ENCODE measurements at places on chromosomes 1 and 21.

DNA sequence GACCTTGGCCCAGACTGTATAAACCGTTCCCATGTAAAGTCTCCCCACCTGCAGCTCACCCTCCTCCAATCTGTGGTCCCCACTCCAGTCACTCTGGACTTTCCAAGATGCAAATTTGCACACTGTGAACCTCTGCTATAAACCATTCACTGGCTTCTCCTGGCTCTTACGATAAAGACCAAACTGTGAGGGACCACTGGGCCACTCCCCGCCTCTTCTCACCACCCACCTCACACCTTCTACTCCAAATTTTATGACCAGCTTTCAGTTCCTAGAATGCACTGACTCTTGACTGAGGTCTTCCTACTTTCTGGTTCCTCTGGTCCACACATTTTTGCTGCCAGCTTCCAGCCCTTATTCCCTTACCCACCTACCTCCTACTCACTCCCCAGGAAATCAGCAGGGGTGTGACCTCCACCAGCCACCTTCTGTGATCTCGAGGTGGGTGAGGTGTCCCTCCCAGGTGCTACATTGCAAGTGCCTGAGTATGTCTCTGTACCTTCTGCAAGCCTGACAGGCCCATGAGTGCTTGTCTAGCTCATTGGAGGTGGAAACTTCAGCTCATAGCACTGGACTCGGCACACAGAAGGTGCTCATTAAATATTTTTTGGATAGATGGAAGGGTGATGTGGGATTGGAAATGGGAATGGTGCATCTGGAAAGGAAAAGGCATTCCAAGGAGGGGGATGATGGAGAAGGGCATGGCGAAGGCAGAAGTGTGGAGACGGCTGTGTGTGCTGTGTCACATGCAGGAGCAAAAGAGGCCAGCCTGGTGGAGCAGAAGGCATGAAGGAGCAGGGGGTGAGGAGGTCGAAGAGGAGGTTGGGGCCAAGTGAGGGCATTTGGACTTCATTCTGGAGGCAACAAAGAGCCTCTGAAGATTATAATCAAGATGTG lies 15.6 kb upstream of the CSF1 start:
- no peak for DNase-seq

DNA sequence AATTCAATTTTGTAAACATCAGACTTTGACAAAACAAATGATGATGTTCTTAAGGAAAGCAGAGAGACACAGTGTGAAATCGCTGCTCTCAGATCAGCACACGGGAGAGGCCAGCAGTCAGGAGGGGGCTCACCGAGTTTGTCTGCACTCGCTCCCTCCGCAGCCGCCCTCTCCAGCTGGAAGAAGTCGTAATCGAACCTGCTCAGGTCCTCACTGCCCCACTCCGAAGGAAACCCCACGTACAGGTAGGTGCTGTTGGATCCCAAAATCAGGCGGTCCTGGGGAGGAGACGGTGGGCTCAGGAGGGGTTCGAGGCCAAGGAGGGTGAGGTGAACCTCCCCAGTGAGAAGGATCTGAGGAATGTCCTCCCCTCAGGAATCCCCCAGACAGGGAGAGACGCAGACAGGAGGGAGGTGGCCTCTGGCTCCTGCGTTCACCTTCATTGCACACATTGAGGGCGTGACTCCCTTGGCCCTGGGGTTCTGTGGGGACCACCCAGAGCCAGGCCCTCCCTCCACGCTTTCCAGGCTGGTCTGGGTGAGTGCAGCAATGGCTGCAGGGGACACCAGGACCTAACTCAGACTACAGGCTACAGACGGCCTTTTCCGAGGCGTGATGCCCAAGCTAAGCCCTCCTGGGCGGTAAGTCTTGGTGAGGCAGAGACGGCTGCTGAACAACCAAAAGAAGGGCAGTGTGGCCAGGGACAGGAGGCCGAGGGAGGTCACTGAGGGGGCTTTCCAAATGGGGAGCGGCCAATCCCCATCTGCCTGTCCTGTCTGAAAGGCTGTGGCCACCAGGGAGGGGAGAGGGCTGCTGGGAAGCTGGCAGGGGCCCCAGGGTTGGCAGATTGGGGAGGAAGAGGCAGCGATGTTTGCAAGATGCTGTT lies 65.5 kb downstream of the SCCPDH start:
- DNase-seq: no peak

DNA sequence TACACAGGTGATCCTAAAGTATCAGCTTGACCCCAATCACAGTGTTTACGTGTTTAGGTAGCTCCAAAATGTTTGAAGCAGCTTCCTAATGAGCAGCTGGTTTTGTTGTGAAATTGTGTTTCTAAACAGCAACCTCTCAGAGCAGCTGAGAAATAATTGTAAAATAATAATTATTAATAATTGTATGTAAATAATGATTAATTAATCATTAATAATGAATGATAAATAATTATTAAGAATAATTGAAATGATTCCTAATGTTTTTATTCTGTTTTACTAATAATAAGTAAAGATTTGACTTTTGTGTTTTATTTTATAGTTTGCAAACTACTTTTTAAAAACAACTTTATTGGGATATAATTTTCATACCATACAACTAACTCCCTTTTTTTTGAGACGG lies 182.2 kb downstream of the URB2 start:
- DNase-seq: no peak

DNA sequence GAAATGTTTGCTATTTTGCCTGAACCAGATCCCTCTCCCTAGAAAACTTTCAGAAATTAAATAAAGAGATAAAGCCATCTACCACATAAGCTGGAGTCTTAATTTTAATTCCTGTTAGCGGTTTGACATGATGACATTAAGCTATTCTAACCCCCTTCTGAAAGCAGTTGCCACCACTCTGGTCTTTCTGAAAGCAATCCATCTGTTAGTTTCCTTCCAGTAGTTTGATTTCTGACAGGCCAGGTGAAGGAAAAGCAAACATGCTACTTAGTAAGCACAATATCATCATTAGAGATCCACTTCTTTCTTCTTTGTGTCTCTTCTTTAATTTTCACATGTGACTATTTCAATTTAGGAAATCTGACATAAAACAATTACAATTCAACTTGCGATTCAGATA lies 39.9 kb downstream of the RGL1 start:
- no peak for DNase-seq

DNA sequence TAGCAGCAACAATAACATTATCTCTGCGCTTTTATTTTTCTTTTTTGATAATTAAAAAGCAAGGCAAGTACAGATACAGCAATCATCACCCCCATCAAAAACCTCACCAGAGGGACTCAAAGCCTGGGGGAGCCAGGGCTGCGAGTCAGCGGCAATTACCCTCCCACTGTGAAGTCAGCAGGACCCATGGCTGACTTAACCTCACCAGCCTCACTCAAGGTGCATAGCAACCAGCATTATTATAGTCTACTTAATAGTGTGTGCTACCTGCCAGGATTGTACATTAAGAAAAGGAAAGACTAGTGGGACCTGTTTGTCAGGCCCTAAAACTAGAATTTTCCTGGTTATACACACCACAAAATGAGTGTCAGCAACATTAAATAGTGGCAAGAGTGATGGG lies 28.9 kb upstream of the SERBP1 start:
- no peak for DNase-seq

GRCh38 chr1:41138549-41138948 lies 103.6 kb downstream of the SCMH1 start:
- no peak for DNase-seq

DNA sequence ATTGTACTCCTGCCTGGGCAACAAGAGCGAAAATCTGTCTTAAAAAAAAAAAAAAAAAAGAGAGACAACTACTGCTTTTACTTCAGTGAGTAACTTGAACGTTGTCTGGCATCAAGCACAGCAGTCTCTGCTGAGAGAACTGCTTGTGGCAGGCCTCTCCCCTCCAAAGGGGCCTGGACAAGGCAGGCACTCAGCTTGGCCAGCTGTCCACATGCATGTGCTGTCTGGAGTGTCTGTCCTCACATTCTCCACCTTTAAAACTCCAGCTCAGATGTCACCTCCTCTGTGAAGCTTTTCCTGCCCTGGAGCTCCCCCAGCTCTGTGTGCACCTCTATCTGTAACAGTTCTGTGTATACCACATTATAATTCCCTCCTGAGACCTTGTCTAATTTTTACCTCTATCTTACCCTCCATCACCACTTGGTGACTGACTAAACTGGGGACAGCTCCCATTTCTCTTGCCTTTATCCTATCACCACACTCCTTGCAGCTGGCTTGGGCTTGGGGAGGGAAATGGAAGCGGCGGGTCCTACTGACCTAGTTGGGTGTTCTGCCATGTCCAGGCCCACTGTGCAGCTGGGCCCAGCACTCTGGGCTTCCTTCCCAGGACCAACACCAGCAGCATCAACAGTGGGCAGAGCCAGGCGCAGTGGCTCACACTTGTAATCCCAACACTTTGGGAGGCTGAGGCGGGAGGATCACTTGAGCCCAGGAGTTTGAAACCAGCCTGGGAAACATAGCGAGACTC lies 71.4 kb upstream of the ARTN start:
- DNase-seq: no peak

- DNase-seq: no peak
Observed at GRCh38 chr1:10051656-10052055, 18.9 kb downstream of the UBE4B start.

DNA sequence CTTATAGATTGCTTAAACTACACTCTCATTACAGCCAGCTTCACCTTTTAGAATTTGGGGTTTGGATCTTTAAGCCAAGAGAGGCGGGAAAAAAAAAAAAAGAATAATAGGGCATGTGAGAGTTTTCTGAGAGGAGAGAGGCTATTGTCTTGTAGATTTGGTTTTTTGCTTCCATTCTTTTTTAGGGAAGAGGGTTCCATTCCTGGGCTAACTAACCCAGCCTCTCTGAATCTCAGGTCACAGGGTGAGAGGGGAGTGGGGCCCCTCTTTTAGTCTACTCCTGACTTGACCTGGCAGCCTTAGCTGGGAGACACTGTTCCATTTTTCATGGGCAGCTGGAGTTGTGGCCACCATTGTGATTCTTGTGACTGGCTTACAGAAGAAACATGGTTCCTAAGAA lies 24.2 kb downstream of the PBX1 start:
- no peak for DNase-seq

DNA sequence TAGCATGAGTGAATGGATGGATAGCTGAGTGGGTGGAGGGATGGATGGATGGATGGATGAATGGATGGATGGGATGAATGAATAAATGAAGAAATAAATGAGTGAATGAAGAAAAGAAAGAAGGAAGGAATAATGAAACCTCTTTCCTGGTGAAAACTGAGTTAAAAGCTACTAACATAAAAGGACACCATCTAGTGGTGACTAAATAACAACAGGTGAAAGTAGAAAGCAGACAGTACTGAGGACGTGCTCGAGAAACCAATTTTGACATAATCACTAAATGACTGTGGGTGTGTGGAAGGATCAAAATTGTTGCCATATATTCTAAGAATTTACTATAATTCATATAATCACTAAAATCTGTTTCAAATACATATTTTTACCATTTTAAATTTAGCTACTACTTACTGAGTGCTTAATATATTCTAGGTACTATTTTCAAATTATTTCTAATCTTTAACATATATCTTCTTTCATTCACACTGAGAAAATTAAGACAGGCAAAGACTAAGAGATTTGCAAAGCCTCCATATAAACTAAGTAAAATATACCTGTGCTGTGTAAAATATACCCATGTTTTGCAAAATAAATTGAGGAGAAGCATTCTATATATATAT lies 522.9 kb downstream of the LRRIQ3 start:
- DNase-seq: no peak

- DNase-seq: peak; percentile 45
Observed at GRCh38 chr1:168136709-168137514, at the start of gene GPR161. TSS of gene GPR161 (minus strand) at chr1:168136930. CDS start at chr1:168104850, 32,080 bp downstream.

- no peak for DNase-seq
Observed at GRCh38 chr21:44711327-44712202, at the start of gene TSPEAR. TSS of gene TSPEAR (minus strand) at chr21:44711572. CDS start at chr21:44711514, 58 bp downstream.

- no peak for DNase-seq
Observed at GRCh38 chr1:56456435-56457101, 122.8 kb downstream of the PLPP3 start.

DNA sequence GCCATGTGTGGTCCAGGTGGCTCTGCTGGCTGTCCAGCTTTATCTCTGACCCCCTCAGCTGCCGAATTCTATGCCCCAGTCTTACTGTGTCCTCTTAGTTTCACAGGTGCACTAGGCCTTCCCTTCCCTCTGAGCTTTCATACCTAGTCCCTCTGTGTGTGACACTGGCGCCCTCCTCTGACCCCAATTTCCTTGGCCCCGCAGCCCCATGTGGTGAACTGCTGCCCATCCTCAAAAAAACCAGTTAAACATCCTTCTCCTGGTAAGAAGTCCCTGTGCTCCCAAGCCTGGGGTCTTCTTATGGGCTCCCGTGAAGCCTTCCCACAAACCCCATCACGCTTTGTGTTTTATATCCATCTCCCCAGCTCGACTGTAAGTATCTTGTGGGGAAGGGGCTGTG lies 93.9 kb upstream of the TSPAN2 start:
- DNase-seq: no peak

DNA sequence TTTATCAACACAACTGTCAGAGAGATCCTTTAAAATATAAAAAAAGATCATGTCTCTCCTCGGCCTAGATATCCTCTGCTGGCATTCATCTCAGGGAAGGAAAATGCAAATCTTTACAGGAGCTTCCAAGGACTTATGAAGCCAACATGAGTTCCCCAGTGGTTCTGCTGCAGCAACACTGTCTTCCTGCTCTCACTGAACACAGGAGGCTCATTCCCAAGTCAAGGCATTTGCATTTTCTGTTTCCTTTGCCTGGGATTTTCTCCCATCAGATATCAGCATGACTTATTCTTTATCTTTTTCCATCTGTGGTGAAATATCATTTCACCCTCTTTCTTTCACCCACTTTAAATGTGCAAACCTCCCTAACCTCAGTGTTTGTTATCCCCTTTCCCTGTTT lies 513.8 kb upstream of the ZP4 start:
- DNase-seq: no peak

DNA sequence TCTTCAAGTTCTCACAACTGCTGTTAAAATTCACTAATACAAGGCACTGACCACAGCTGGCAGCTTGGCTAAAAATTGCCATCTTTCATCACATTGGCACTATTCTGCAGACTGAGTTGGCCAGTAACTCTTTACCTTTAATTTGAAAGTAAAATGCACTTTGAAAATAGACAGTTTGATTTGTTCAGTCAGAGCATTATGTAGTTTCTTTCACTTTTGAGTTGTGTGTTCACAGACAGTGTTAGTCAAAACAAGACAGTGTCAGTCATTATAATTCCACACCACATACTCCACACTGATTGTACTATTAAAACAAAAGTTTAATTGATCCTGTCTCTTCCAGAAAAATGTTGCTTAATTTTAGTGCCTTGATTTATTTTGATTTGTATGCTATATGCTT lies 160.7 kb downstream of the SDCCAG8 start:
- no peak for DNase-seq

DNA sequence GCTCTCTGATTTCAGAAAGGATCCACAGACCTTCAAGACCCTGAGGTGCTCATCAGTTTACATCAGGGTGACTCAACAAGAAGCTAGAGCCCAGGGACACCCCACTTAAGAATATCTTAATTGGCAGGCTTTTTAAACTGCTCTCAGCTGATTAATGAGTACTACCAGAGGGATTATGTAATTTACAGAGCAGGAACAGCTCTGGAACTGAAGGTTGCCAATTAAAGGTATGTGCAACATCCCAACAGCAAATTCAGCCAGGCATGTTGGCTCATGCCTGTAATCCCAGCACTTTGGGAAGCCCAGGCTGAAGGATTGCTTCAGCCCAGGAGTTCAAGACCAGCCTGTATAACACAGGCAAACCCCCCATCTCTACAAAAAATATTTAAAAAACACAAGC lies 295.7 kb downstream of the SETD4 start:
- DNase-seq: no peak
